ENCODE measurements at places on chromosomes 2 and 18.

DNA sequence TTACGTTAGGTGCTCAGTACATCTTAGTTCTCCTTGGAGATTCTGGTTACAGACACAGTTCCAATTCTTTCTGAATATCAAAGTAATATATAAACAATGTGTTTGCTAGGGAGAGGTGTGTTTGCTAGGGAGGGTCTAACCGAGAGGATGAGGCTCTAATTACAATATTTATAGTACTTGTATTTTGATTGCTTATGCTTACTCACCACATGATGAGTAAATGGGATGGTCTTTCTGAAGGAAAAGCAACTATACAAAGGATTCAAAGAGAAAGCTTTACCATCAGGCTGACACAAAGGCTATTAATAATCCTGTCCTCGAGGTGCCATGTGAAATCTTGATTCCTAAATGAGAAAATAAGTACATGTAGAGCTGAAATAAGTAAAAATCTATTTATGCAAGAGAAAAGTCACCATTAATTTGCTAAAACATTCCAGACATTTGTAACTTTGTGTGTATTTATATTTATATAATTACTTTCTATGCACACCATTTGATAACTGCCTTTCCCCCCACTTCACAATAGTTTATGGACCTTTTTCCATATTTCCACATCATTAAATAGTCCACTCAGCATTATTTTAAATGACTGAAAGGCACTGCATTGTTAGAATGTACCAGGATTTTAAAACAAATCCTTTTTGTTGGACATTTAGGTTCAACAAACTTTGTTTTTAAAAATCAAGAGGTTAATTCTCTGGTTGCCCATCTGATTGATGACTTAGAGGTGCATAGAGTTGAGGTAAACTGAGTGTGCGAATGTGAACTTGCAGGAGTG is 94.5 kb upstream of the FN1 start:
- DNase-seq, result no peak

GRCh38 chr18:76376225-76376624 is 118.8 kb downstream of the ZNF516 start:
- no peak for DNase-seq

DNA sequence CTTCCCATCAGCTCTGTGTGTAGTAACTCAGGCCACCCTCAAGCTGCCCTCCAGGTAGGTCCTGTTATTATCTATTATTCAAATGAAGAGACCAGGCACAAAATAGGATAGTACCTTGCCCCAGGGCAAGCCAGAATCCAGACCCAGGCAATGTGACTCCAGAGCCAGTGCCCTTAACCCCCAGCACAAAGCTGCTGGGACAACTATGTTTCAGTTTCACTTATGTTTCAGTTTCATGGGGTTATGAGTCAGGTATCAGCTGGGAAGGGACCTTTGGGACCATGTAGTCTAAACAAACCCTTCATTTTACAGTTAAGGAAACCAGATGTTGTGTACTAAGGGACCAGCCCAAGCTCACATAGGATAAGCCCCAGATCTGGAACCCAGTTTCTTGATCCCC is 10.0 kb downstream of the HK2 start:
- no peak for DNase-seq

DNA sequence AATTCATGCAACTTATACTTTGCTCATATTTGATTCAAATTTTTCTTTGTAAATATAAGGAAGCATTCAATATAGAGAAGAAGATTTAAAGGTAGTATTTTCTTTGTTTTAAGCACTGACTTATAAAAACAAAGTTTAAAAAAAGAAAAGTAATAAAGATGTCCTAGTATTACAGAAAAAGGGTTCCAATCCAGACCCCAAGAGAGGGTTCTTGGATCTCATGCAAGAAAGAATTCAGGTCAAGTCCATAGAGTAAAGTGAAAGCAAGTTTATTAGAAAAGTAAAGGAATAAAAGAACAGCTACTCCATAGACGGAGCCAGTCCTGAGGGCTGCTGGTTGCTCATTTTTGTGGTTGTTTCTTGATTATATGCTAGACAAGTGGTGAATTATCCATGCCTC is 267.9 kb downstream of the CTNNA2 start:
- DNase-seq, result no peak

DNA sequence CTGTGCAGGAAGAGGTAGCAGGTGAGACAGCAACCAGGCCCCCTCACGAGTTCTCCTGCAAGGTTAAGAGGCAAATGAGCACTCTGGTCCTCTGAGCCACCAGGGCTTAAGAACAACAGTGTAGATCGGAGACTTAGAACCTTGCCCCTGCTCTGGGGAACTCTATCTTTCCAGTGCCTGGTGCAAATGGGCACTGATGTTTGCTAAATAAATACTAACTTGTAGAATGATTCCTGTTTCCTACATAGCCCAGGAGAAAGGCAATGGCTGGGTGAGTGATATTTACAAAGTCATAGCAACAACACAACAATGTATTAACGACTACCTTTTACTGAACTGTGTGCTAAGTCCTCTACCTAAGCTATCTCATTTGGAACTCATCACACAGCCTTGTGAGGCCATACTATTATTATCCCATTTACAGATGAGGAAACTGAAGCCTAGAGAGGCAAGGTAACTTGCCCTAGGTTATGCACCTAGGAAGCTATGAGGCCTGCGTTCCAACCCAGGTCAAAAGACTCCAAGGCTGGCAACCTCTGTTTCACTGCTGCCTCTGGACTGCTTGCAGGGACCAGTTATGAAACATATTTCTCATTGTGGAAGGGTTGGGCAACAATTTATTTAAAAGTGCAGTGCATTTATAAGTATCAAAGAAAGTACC is 4.3 kb downstream of the ATP8B1 start:
- DNase-seq, result no peak

All from activated naive CD8-positive, alpha-beta T cell treated with anti-CD3 and anti-CD28 coated beads, Interleukin-2, amount 50 U/mL, for 16 hours (primary cell).